Fibroblast of skin of left biceps (primary cell): ENCODE measurements at places on chromosomes 5 and 9.
A peak's percentile ranks its signal among the peaks of the same experiment; 100 is the strongest.

GRCh38 chr9:24518545-24518944 is 27.2 kb downstream of the IZUMO3 start:
- DNase-seq, result no peak

GRCh38 chr9:97768746-97769145 is 71.6 kb upstream of the XPA start:
- peak; percentile 77 for DNase-seq

DNA sequence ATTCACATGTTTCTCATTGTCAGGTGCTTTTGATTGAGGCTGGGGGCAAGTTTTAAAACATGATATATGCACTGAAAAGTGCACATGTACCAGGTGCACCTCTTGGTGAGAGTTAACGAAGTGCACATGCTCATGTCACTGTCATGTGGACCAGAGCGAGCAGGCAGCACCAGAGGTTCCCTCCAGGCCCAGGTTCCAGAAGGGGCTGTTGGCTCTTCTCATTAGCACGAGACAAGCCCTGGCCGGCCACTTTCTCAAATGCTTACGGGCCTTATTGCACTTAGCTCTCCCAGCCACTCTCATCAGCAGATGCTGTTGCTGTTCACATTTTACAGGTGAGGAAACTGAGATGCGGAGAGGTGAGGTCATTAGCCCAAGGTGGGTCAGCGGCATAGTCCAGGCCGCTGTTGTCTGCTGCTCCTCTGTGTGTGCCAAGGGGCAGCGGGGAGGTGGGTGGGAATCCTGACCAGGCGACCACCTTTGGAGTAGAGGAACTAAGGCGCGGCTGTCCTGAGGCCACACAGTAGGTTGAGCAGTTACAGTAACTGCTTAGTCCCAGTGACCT is 27.4 kb downstream of the TENT4A start:
- no peak for DNase-seq

GRCh38 chr5:67059744-67060490 is 136.7 kb downstream of the CD180 start:
- peak; percentile 24 for DNase-seq

DNA sequence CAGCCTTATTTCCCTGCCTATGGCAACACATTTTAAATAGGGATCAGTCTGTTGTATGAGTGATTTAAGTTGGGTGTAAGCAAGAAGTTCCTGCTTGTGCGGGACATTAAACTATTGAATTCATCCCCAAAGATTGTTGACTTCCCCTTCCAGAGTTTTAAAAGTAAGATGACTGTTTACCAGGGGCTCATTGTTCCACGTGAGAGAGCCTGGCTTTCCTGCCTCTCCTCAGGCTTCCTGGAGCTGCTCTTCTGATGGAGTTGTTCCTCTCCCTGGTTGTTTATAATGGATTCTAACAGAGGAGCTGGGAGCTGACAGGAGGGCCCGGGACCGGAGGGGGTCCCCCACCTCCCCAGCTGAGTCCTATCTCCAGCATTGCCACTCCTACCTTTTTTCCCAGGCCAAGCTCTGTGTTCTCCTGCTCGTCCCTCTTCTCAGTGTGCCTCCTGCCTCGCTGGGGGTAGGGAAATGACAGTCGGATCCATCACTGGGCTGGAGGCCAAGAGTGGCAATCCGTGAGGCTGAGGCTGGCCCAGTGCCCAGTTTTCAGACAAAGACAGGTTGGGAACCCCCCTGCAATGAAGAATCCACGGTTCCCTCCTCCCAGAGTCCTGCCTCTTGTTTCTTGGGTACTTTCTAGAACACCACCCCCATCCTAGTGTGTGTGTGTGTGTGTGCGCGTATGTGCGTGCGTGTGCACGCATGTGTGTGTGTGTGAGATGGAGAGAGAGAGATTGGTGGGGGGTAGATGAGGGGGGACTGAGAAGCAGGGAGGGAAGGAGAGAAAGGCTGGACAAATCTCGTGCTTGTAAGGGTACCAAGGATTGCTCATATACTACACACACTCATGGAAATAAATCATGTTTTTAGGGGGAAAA is 123.7 kb upstream of the NFIB start:
- no peak for DNase-seq

- DNase-seq, result no peak
Measured at GRCh38 chr5:54205453-54205852, 104.9 kb downstream of the ARL15 start.
